ENCODE measurements at places on chromosomes 4 and X. TPM values are rescaled to one million over a fixed set of nuclear protein-coding genes. Genes with fewer than 3 reads are reported as not detected.
A peak's percentile ranks its signal among the peaks of the same experiment; 100 is the strongest.

GRCh38 chr4:182968917-182969650 lies 51.9 kb upstream of the DCTD start:
- H3K27ac ChIP-seq = no peak overlapping the region
- no peaks in the 10 kb centered on the region for H3K4me1 ChIP-seq
- peaks cover 43% of the 10 kb centered on the region for H3K27me3 ChIP-seq
- no peak overlapping the region for H3K4me3 ChIP-seq
- H3K36me3 ChIP-seq = no peaks in the 10 kb centered on the region

PCDH10 gene
- not detected for total RNA-seq

RAI2 gene
- total RNA-seq = 0.65 TPM

GRCh38 chr4:165288639-165289422 lies 38.6 kb upstream of the MSMO1 start:
- H3K27me3 ChIP-seq = no peaks in the 10 kb centered on the region
- H3K4me1 ChIP-seq = peaks cover 37% of the 10 kb centered on the region
- peaks cover 18% of the 10 kb centered on the region for H3K36me3 ChIP-seq
- H3K27ac ChIP-seq = no peak overlapping the region

- H3K36me3 ChIP-seq = no peaks in the 10 kb centered on the region
- no peaks in the 10 kb centered on the region for H3K4me1 ChIP-seq
- no peak overlapping the region for H3K27ac ChIP-seq
Observed at GRCh38 chrX:96841325-96841724, 42.4 kb upstream of the RPA4 start.

GRCh38 chrX:49043987-49044281 lies 777 bp upstream of the TFE3 start:
- DNase-seq = no peak
- H3K27me3 ChIP-seq = no peaks in the 10 kb centered on the region
- H3K36me3 ChIP-seq = peaks cover 7% of the 10 kb centered on the region
- H3K4me3 ChIP-seq = peak overlapping the region; percentile 93

DNA sequence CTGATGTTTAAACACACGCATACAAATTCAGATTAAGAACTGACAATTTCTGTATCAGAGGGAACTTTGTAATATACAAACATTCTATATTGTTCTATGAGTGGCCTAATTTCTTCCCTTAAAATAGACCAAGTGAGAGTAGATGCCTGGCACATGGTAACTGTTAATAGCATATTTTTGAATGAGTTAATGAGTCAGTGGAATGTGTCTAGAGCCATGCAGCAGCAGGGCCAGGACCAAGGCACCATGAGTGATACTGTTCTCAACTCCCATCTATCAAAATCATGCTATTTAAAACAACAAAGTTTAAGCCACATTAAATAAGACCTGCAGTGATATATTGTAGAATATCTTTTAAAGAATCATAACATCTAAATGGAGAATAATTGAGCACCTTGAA lies 98.3 kb downstream of the ARHGAP24 start:
- no peak for DNase-seq
- no peak overlapping the region for H3K4me3 ChIP-seq
- no peaks in the 10 kb centered on the region for H3K27me3 ChIP-seq

GNRHR gene
- total RNA-seq = not detected

All from activated CD4-positive, alpha-beta T cell treated with anti-CD3 and anti-CD28 coated beads for 36 hours (primary cell).